ENCODE measurements at places on chromosomes 11 and 22.

DNA sequence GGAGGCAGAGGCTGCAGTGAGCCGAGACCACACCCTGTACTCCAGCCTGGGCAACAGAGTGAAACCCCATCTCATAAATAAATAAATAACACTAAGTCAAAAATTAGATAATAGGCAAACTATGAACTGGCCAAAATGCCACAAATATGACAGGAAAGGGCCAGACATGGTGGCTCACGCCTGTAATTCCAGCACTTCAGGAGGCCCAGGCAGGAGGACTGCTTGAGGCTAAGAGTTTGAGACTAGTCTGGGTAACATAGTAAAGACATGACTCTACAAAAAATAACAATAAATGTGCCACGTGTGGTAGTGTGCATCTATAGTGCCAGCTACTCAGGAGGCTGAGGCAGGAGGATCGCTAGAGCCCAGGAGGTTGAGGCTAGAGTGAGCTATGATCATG, 19.9 kb downstream of the SEC14L6 start:
- no peak for DNase-seq

DNA sequence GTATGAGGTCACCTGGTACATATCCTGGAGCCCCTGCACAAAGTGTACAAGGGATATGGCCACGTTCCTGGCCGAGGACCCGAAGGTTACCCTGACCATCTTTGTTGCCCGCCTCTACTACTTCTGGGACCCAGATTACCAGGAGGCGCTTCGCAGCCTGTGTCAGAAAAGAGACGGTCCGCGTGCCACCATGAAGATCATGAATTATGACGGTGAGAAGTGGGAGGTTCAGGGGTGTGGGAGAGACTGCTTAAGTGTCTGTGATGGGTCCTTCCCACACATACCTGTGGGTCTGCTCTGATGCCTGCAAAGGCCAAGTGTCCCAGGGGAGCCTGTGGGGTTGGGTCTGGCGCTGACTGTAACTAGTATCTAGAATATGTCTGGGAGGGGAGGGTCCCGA, 3.9 kb downstream of the APOBEC3G start:
- DNase-seq = no peak

DNA sequence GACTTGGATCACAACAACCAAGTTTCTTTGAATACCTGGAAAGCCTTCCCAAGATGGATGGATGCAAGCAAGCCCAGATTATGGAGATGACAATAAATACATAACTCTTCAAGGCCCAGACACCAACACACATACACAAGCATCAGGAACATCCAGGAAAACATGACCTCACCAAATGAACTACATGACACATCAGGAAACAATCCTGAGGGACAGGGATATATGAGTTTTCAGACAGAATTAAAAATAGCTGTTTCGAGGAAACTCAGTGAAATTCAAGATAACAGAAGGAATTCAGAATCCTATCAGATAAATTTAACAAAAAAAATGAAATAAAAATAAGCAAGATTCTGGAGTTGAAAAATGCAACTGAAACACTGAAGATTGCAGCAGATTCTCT, 659.4 kb downstream of the METTL15 start:
- no peak for DNase-seq

GRCh38 chr11:45881708-45882368, 3.6 kb upstream of the MAPK8IP1 start:
- DNase-seq = no peak

DNA sequence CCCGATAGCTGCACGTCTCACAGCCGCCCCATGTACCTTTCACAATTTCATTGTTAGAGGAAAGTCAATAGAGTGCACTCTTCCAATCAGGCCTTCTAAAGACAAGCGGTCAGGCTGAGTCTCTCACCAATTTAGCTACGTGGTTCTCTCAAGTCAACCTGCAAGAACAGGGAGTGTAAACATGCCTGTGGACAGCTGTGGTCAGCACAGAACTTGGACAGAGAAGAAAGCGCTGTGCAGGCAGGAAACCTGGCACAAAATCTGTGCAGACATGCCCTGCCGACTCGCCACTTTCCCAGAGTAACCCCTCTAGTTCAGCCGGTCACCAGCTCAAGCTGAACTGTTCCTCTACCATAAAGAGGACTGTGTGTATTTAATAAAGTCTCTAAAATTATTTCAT, 39.5 kb downstream of the CHKA start:
- no peak for DNase-seq

- no peak for DNase-seq
Measured at GRCh38 chr11:63769714-63770455, 1.3 kb upstream of the ZFTA start.

DNA sequence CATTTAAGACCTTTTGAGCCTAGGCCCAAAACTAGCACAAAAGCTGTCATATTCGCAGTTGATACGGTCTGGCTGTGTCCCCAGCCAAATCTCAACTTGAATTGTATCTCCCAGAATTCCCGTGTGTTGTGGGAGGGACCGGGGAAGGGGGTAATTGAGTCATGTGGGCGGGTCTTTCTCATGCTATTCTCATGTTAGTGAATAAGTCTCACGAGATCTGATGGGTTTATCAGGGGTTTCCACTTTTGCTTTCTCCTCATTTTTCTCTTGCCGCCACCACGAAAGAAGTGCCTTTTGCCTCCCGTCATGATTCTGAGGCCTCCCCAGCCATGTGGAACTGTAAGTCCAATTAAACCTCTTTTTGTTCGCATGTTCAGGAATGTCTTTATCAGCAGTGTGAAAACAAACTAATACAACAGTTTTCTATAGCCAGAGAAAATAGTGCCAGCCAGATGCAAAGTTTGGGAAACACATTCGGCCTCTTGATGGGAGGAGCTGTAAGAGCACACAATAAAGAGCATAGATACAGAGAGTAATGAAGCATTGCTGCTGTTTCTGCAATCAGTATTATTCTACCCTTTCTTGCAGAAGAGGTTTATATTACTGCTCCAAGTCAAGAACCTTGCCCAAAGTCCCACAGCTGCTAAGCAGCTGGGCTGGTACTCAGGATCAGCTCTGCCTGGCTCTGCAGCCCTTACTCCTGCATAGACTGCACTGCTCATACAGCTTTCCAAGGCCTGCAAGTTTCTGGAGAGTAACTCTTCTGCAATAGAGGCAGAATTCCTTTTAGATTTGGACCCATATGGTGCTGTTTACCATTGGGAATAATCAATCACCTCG, 2.0 kb upstream of the ZNF195 start:
- DNase-seq = no peak

DNA sequence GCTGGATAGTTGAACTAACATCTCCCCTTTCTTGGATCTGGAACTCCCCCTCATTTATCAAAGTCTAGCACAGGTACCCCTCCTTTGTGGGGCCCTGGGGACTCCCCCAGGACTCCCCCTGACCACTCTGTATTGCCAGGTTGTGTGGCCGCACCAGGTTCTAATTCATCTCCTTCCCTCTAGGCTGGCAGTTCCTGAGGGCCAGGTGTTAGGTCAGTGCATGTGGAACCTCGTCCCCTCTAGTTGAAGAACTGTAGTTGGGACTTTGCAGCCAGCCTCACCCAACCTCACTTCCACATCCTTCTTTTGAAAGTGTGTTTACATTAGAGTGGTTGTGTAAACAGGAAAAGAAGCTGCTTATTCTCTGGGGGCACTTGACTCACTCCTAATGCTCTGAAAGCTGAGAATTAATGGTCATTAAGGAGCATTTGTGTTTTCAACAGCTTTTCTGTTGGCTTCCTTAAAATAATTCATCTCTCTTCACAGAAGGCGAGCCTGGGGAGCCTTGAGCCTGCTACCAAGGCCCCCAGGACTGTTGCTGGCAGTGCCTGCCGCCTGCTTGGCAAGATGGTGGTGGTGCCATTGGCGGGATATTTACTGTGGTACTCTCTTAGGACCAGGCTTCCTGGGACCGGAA, 11.8 kb downstream of the UPB1 start:
- no peak for DNase-seq

DNA sequence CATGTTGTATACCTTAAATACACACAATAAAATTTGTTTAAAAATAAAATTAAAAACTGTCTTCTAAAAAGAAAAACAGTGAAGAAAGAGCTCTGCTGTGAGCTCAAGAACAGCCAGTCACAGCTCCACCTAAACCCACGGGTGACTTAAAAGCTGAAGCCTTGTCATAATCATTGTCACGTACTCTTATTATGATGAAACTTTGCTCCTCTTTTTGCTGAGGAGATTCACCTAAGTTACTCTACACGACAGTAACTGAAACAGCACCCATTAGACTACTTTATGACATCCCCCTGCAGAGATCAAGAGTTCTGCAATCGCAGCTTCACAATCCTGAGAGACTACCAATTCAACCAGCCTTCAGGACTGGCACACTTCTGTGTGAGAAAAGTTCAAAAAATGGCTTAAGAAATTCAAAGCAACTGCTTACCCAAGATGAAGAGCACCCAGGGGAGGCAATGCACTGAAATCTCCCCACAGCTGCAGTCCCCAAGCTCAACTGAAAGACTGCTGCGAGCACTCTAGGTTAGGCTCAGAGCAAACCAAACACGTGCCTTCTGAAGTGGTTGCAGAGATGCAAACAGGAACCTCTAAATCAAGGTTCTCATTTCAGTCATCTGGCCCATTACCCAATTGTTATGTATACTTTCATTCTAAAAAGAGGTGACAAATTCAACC, at the start of gene JAML:
Gene JAML, minus strand, starts transcription at position 501 of the 678 bp plus-strand sequence. CDS start 10,145 bp downstream, outside the sequence.
- DNase-seq = peak; percentile 47

DNA sequence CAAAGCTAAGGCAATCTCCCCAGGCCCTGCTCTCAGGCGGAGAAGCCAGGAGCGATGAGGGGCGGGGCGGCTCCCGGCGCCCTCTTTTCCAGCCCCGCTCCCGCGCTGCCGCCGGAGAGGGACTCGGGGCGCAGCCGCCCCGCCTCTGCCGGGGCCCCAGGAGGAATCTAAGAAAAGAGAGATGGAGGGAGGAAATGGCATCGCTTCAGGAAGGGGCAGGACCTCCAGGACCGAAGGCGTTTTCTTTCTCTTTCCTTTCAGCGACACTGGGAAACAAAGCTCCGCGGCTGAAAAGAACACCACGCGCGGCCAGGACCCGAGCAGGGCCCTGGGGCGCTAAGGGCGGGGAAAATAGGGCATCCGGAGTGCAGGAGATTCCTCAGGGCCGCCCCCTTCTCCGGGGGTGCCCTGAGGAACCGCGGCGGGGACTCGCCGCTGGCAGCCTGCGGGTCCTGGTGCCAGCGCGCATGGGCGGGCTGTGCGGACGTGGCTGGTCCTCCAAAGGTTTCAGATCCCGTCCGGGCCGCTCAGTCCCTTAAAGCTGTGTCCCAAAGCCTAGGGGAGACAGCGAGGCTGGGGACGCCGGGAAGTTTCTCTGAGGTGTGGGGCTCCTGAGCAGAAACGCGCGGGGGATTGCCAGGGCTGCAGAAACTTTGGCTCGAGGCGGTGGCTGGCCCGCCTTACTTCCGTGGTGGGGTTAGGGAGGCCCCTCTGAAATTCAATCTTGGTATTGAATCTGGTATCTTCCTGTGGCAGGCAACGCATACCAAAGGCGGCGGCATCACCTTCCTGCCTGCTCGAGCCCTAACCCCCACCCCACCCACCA, 2.8 kb upstream of the BSX start:
- no peak for DNase-seq

GRCh38 chr22:44711241-44711560, 9.2 kb downstream of the PRR5 start:
- no peak for DNase-seq

DNA sequence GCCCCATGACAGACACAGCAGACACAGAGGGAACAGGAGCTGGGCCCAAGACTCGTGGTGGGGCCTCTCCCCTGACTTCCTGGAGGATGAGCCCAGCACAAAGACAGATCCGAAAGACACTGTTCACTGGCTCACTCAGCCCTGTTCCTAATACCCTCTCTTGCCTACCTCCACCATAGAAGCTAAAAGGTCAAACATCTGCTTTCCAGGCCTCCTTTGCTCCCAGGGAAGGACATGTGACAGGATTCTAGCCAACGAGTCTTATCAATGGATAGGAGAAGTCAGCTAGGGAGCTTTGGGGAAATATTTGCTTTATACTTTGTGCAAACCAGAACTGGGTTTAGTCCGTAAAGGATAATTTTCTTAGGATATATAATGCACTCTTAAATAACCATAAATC, 8.4 kb upstream of the CLMP start:
- no peak for DNase-seq

DNA sequence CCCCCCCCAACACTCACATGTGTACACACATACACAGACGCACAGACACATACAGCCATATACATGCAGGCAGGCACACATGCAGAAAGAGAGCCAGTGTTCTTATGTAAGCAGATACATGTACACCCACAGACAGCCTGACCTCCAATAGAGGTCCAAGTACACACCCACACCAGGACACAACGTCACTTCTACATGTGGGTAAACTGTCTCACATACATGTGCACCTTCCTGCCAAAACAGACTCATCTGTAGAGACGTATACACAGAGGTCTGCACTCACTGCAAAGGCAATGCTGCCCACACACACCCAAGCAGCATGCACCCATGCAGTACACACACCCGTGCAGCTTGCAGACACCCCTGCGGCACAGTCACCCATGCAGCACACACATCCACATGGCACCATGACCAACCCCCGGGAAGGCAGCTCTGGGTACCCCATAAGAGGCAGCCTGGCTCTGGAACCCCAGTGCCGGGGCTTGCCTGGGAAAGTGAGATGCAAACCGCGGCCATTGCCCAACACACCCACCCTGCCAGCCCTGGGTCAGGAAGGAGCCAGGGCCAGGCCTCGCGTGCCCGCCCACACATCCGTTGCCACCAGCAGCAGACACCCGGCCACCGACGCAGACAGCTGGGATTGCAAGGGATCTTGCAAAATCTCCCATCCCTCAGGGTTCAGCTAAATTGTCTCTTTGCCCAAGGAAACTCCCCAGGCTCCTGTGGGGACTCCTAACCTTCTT, 10.1 kb downstream of the CASTOR1 start:
- DNase-seq = no peak

DNA sequence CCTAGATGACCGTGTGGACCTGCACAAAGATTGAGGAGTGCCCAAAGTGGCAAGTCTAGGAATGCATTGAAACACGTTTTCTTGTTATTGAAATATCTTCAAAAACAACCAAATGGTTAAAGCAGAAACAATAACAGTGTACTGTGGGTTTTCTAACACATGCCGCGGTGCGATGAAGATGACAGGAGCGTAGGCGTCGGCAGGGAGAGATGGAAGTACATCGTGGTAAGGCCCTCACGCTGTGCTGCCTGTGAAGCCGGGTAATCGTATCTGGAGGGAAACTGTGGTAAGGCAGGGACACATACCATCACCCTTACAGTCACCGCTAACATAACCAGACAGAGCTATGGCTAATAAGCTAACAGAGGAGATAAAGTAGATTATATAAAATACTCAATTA, 261.4 kb downstream of the TBC1D22A start:
- no peak for DNase-seq

- no peak for DNase-seq
Measured at GRCh38 chr11:37371346-37371970, 773.4 kb upstream of the RAG2 start.

GRCh38 chr22:27391092-27391770, 410.3 kb downstream of the MN1 start:
- no peak for DNase-seq

GRCh38 chr11:28674433-28675103, 566.4 kb downstream of the METTL15 start:
- no peak for DNase-seq

- peak; percentile 8 for DNase-seq
Measured at GRCh38 chr22:25172153-25172552, 27.5 kb upstream of the CRYBB3 start.

- no peak for DNase-seq
Measured at GRCh38 chr22:29263791-29264276, 3.9 kb downstream of the RHBDD3 start.

Data from T-helper 9 cell (primary cell).